Colonic mucosa (tissue), 4 donors: ENCODE measurements at places on chromosomes 4 and X.

DNA sequence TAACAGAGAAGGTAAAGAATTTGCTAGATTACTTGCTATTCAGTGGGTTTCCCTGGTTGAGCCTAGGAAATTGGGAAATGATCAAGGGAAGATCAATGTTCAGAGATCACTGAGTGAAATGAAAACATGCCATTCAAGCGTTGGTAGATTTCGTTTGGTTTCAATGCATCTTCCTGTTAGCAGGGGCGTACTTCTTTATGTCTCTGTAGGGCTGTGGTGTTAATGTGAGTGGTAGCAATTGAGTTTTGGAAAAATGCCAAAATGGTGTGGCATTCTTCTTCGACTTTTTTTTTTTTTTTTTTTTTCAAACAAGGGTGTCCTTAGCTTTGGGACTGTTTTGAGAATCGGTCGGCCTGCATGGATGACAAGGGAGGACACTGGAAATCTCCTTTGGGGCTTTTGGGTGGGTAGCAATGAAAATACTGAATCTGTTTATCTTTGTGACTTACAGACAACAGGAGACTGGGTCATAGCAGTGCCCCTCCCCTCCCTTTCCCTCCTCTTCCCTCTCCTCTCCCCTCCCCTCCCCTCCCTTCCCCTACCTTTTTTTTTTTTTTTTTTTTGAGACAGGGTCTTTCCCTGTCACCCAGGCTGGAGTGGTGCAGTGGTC, 50.4 kb downstream of the SPRY1 start:
- DNase-seq: no peak
- H3K27ac ChIP-seq: no peak overlapping the region
- no peaks in the 10 kb centered on the region for H3K4me1 ChIP-seq
- no peaks in the 10 kb centered on the region for H3K27me3 ChIP-seq

GRCh38 chr4:23818097-23818885, 71.6 kb downstream of the PPARGC1A start:
- no peaks in the 10 kb centered on the region for H3K4me1 ChIP-seq
- no peaks in the 10 kb centered on the region for H3K27me3 ChIP-seq
- H3K4me3 ChIP-seq: no peak overlapping the region
- no peak overlapping the region for H3K27ac ChIP-seq

GRCh38 chr4:171561419-171561818, 251.8 kb upstream of the GALNTL6 start:
- H3K27me3 ChIP-seq: no peaks in the 10 kb centered on the region
- no peaks in the 10 kb centered on the region for H3K4me1 ChIP-seq
- no peak for DNase-seq
- no peaks in the 10 kb centered on the region for H3K36me3 ChIP-seq

DNA sequence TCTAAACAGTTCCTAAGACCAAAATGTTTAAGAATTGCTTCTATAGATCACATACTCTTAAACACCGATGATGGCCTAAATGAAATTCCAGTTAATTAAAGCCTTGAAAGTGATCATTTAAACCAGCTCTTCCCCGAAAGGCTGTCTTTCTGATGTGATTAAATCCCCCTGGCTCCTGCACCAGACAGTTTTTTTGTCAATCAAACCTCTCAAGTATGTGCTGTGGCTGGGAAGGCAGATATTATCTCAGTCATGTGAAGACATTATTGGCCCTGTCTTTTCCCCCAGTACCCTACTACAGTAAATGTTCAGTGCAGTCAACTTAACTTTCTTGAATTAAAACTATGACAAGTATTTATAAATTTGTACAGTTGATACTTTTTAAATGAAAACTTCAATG, 121.0 kb upstream of the MYOZ2 start:
- no peaks in the 10 kb centered on the region for H3K4me1 ChIP-seq
- DNase-seq: no peak
- no peaks in the 10 kb centered on the region for H3K27me3 ChIP-seq
- H3K36me3 ChIP-seq: no peaks in the 10 kb centered on the region
- no peak overlapping the region for H3K27ac ChIP-seq

GRCh38 chrX:82676386-82676785, 831.7 kb upstream of the POU3F4 start:
- no peak overlapping the region for H3K27ac ChIP-seq
- H3K27me3 ChIP-seq: no peaks in the 10 kb centered on the region
- H3K4me3 ChIP-seq: no peak overlapping the region
- no peaks in the 10 kb centered on the region for H3K4me1 ChIP-seq
- DNase-seq: no peak

DNA sequence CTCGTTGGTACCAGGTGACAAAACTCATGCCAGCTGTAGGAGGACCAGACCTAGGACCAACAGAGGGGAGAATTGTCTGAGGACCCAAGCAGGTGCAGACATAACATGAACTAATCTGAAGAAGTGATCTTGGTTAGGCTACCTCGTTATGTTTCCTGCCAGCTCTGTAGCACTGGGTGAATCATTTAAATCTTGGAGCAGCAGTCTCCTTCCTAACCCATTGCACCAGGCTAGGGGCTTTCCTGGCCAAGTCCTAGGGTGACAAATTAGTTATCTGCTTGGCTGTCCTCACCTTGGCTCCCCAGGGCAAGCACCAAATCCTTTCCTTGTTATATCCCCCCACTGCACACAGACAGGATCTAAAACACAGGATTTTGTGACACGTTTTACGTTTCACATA, 87.8 kb downstream of the WWC2 start:
- no peaks in the 10 kb centered on the region for H3K36me3 ChIP-seq
- H3K27ac ChIP-seq: no peak overlapping the region
- H3K4me1 ChIP-seq: no peaks in the 10 kb centered on the region
- no peak overlapping the region for H3K4me3 ChIP-seq
- H3K27me3 ChIP-seq: no peaks in the 10 kb centered on the region
- DNase-seq: no peak

GRCh38 chrX:129686422-129686948, 31.7 kb upstream of the APLN start:
- H3K27ac ChIP-seq: no peak overlapping the region
- DNase-seq: no peak
- H3K27me3 ChIP-seq: no peaks in the 10 kb centered on the region
- H3K36me3 ChIP-seq: no peaks in the 10 kb centered on the region
- no peaks in the 10 kb centered on the region for H3K4me1 ChIP-seq

- no peaks in the 10 kb centered on the region for H3K36me3 ChIP-seq
- no peak for DNase-seq
- H3K4me3 ChIP-seq: no peak overlapping the region
- H3K27me3 ChIP-seq: no peaks in the 10 kb centered on the region
These were observed 198.0 kb downstream of the GUCY2F start for GRCh38 chrX:109283870-109284269.

DNA sequence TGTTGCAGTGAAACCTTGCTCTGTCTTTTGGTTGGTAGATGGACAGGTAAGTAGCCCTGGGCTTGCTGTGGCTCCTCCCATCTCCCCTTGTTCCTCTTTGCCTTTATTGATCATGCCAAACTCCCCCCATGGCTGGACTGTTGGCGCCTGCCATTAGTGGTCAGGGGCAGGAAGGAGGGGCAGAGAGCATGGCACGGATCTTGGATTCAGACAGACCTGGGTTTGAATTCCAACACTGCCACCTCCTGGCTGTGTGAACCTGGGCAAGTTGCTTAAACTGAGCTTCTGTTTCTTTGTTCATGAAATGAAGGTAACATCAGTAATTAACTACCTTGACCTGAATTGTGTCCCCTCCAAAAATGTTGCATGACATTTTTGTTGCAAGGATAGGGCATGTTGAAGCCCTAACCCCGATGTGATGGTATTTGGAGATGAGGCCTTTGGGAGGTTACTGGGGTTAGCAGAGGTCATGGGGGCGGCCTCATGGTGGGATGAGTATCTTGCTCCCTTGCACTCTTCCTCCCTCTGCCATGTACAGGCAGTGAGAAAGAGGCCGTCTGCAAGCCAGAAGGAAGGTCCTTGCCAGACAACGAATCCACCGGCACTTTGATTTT, 6.0 kb downstream of the SLC2A9 start:
- H3K27me3 ChIP-seq: no peaks in the 10 kb centered on the region
- H3K36me3 ChIP-seq: no peaks in the 10 kb centered on the region
- no peak overlapping the region for H3K4me3 ChIP-seq
- no peak overlapping the region for H3K27ac ChIP-seq

GRCh38 chr4:128517739-128518510, 230.3 kb upstream of the PGRMC2 start:
- no peak overlapping the region for H3K4me3 ChIP-seq
- H3K27ac ChIP-seq: peak overlapping the region; percentile 22
- no peaks in the 10 kb centered on the region for H3K27me3 ChIP-seq
- DNase-seq: peak; percentile 32
- H3K4me1 ChIP-seq: no peaks in the 10 kb centered on the region

DNA sequence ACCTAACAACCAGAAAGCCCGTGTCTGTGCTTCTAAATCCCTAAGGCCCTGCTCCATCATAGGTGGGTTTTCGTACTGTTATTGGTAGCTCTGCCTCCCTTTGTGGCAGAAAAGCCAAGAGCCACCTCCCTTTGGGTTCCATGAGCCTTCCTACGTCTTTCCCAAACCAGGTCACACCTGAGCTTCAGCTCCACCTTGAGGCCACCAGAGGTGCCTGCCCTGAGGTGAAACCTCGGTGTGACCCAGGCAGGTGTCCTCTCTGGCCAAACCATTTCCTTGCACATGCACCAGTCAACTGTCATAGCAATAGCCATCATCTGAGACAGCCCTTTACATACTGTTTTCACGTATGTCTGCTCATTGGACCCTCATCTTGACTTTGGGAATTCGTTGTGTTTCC, 188.0 kb upstream of the RBPJ start:
- H3K4me1 ChIP-seq: no peaks in the 10 kb centered on the region
- no peak overlapping the region for H3K27ac ChIP-seq
- H3K36me3 ChIP-seq: no peaks in the 10 kb centered on the region
- no peak overlapping the region for H3K4me3 ChIP-seq
- H3K27me3 ChIP-seq: no peaks in the 10 kb centered on the region

DNA sequence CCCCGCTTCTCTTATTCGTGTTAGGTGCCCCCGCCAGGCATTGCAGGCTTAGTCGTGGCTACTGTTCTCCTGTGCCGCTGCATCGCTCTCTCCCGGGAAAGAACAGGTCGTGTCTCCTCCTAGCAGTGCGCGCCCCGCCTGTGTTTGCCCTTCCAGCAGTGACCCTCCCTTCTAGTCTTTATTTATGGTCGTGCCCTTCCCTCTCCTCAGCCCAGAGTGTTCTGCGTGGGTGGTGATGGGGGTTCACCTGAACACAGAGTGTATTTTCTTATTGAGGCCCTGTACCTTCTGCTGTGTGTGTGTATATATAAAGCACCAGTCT, 15.2 kb downstream of the USP11 start:
- no peaks in the 10 kb centered on the region for H3K36me3 ChIP-seq
- no peak overlapping the region for H3K27ac ChIP-seq
- no peaks in the 10 kb centered on the region for H3K27me3 ChIP-seq
- no peak overlapping the region for H3K4me3 ChIP-seq

DNA sequence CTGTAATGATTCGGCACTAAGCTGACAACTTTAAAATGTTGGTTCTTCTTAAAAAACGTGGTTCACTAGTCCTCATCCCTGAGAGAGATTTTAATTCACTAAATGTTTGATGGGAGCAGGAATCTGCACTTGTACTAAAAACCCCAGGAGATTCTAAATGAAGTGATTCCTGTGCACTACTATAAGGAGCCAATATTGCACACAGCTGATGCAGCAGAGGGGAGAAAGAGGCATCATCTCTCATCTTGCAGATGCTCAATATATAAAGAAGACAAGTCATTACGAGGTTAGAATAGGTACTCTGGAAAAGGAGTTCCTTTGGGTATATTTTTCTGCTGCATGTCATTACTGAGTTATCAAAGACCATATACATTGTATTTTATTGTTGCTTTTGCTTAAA, 207.6 kb upstream of the RASGEF1B start:
- no peak overlapping the region for H3K27ac ChIP-seq
- H3K27me3 ChIP-seq: no peaks in the 10 kb centered on the region
- H3K36me3 ChIP-seq: no peaks in the 10 kb centered on the region
- no peak for DNase-seq
- no peaks in the 10 kb centered on the region for H3K4me1 ChIP-seq
- H3K4me3 ChIP-seq: no peak overlapping the region

DNA sequence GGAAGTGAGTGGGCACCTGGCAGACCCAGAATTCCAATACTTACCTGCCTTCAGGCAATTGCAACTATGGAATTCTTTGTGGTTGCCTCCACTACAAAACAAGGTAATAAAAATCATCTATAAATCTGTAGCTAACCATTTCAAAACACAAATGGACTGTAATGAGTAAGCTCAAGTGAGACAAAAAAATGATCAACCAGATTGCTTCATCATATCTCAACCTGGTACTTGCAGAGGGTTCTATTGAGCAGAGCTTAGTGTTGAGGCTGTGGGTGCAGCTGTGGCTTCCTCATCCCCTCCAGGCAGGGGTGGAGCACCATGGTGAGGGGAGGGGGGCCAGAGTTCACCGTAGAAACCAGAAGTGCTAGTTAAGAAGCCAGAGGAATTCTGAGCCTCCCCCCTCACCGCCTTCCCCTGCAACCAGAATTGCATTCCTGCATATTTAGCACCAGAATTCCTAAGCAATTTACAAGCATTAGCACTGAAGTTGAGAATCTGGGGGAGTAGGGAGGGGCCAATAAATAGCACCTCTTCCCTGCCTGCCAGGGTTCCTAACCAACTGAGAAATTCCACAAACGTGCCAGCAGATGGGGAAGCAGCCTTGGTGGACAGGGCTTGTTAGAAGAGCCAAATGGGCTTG, 11.5 kb downstream of the CTAG1A start:
- H3K36me3 ChIP-seq: no peaks in the 10 kb centered on the region
- no peaks in the 10 kb centered on the region for H3K27me3 ChIP-seq
- no peak for DNase-seq
- no peak overlapping the region for H3K4me3 ChIP-seq
- H3K4me1 ChIP-seq: no peaks in the 10 kb centered on the region

DNA sequence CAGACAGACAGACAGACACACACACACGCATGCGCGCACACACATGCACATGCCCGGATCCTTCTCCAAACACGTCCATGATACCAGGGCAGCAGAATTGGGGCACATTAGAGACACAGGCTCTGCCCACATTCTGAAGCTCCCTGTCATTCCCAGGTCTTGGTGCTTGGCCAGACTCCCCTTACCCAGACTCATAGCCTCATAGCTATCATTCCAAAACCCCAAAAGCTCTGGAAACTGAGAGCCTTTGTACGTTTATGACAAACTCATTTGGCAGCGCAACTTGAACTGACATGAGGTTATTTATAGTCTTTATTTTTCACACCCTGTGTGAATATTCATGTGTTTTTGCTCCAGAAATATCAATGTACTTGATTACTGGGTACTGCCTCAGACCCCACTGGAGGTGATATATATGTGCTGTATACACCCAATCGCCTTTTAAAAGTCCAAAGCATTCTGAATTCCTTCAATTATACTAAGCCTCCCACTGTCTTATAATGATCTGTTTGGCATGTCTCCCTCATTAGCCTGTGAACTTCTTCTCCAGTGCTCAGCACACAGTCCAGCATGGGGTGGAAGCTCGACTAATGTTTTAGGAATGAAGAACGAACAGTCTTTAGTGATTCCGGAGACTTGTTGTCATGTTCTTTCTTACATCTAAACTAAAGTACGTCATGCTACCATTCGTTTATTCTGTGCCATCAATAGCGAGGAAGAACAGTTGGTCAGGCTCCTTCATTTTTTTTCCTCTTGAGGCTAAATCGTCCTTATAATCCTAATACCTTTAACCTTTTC, 45.0 kb downstream of the RTL9 start:
- H3K4me3 ChIP-seq: no peak overlapping the region
- no peak for DNase-seq
- H3K36me3 ChIP-seq: no peaks in the 10 kb centered on the region
- no peak overlapping the region for H3K27ac ChIP-seq
- H3K4me1 ChIP-seq: no peaks in the 10 kb centered on the region

- H3K27me3 ChIP-seq: no peaks in the 10 kb centered on the region
- no peak for DNase-seq
- no peak overlapping the region for H3K27ac ChIP-seq
- H3K36me3 ChIP-seq: no peaks in the 10 kb centered on the region
- no peaks in the 10 kb centered on the region for H3K4me1 ChIP-seq
These were observed 227.2 kb downstream of the FAT4 start for GRCh38 chr4:125541836-125542385.
